ENCODE measurements at places on chromosomes 5 and 9.

DNA sequence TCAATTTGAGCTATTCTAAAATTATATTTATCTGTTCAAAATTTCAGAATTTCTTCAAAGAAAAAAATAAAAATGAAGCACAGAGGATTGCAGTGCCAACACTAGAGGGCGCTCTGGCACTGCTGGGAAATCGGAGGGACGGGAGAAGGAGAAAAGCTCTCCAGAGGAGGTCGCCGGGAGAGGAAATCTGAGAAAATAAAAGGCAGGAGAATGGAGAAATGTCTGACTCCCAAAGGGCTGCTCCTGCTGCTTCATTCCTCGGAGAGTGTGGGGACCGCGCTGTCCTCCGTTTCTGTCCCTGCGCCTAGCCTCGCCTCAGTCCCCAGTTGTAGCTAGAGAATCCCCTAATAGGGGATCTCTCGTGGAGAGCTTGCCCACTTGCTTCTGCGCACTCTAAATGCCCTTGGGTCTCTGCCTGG is 40.0 kb upstream of the ARSB start:
- DNase-seq: peak; percentile 69

- DNase-seq: peak; percentile 95
Measured at GRCh38 chr9:2655411-2655901, 33.9 kb downstream of the VLDLR start.

DNA sequence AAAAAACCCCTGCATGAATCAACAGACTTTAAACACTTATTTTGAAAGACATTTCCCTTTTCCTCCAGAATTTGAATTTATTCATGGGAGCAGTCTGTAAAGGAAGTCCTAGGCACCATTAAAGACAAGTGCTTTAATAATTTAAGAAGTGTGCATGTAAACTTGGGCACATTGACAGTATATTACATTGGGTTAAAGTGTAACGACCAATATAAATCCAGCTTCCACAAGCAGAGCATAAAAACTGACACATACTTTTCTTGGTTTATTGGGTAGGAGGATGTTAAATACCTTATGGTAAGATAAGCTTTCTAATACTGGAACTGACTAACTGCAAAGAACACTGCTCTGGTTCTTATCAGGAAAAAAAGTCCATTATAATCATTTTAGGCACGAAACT is 1.2 kb upstream of the ENTREP1 start:
- no peak for DNase-seq

DNA sequence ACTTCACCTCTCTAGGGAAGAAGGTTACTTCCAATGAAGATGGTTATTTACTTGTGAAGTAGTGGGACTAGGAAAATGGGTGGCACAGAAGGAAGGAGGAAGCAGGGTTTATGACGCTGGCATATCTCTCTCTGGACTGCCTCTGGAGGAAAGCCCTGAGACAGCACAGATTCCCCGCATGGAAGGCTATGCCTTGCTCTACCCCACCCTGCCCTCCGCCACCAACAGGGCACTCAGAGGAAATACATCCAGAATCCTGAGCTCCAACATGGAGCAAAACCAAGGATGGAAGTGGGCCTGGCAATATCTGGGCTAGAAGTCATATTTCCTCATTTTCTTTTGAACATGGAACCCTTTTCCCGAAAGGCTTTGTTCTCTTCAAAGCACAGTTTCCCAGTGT is 346.9 kb downstream of the ZSWIM6 start:
- no peak for DNase-seq

- DNase-seq: peak; percentile 54
Measured at GRCh38 chr5:175254155-175254554, 189.8 kb downstream of the DRD1 start.

- DNase-seq: peak; percentile 38
Measured at GRCh38 chr9:1042466-1042865, 7.7 kb upstream of the DMRT2 start.

- peak; percentile 53 for DNase-seq
Measured at GRCh38 chr5:53095931-53096525, 13.5 kb downstream of the MOCS2 start.

GRCh38 chr5:79399046-79399445 is 114.9 kb downstream of the HOMER1 start:
- DNase-seq: no peak

GRCh38 chr9:134555094-134555650 is 86.4 kb upstream of the COL5A1 start:
- peak; percentile 83 for DNase-seq

GRCh38 chr9:21890696-21891095 is 88.3 kb downstream of the MTAP start:
- no peak for DNase-seq

- peak; percentile 81 for DNase-seq
Measured at GRCh38 chr9:136326061-136326760, 1.1 kb upstream of the GPSM1 start.

DNA sequence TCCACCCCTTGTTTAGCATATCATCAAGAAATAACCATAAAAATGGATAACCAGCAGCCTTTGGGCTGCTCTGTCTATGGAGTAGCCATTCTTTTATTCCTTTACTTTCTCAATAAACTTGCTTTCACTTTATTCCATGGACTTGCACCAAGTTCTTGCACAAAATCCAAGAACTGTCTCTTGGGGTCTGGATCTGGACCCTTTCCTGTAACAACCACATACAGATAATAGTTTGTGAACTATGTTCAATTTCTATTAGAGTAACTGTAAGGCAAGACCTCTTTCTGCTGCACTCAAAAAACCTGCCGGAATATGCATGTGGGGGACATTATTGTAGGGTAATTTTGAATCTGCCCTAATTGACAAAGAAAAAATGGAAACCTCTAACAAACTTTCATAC is 66.9 kb upstream of the TMEM215 start:
- no peak for DNase-seq

- DNase-seq: peak; percentile 91
Measured at GRCh38 chr9:95023217-95024003, 294.1 kb downstream of the FANCC start.

DNA sequence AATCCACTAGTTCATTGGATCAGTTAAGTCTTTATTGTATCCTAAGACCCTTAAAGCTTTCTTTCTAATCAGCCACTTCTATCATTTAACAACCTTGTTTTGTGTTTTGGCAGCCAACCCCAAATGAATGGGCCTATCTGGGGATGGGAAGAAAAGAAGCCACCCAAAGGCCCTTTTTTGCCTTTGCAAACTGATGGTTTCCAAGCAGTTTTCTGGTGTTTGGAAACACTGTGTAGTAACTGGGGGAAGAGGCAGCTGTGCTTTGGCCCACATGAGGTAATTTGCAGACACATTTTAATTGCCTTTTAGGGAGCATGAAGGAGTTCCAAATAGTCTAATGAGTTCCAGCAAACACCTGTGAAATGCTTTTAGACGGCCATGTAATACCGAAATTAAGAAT is 1751.3 kb upstream of the WWC1 start:
- DNase-seq: no peak

- DNase-seq: no peak
Measured at GRCh38 chr9:112472996-112473395, 13.6 kb upstream of the KIAA1958 start.

- DNase-seq: peak; percentile 63
Measured at GRCh38 chr9:5052838-5053237, 67.8 kb downstream of the JAK2 start.

DNA sequence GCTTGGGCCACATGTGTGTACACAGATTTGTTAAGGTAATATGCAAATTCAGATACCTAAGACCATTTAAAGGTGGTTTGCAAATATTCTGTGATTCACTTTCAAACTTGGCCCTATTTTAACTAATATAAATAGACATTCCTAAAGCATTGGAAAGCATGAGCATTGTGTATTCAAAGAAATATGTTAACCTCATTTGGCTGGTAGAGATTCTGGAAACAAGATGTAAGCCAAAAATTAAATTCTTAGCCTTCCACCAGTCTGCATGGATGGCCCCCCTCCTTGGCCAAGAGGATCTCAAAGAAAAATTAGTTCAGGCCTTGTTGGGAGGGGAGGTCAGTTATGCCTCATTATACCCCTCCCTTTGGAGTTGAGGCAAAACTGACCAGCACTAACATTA is 38.7 kb upstream of the C6 start:
- DNase-seq: no peak

GRCh38 chr5:102294886-102295395 is 1.1 kb downstream of the SLCO4C1 start:
- DNase-seq: no peak

DNA sequence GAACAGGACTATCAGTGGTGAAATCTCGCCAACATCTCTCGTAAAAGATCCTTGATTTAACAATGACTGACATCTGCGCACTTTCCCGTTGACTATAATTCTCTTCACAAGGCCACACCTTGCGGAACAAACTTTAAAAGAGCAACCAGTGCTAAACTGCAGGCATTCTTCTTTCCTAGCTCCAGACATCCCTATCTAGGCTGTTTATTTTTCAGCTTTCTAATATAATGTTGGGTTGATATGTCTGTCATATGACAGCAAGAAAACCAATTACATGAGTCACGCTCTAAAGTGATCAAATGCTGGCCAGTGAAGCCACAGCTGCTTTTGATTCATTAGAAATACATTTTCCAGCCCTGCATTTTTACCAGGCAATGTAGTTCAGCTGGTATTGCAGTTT is 162.5 kb downstream of the ELAVL2 start:
- DNase-seq: peak; percentile 66

DNA sequence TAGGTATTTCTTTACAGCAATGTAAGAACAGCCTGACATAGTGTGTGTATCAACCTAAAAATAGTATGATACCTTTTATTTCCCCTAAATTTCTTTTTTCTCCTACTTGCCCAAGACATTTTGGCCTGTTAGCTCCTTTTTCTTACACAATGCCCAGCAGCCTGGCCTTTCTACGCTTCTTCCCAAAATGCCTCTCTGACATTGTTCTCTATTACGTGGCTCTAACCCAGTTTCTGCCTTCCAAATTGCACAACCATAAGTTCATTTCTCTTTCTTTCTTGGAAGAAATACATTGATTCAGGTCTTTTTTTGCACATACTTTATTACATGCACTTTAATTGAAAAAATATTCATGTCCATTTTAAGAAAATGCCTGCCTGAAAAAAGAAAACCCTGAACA is 408.2 kb downstream of the PRR16 start:
- DNase-seq: no peak

DNA sequence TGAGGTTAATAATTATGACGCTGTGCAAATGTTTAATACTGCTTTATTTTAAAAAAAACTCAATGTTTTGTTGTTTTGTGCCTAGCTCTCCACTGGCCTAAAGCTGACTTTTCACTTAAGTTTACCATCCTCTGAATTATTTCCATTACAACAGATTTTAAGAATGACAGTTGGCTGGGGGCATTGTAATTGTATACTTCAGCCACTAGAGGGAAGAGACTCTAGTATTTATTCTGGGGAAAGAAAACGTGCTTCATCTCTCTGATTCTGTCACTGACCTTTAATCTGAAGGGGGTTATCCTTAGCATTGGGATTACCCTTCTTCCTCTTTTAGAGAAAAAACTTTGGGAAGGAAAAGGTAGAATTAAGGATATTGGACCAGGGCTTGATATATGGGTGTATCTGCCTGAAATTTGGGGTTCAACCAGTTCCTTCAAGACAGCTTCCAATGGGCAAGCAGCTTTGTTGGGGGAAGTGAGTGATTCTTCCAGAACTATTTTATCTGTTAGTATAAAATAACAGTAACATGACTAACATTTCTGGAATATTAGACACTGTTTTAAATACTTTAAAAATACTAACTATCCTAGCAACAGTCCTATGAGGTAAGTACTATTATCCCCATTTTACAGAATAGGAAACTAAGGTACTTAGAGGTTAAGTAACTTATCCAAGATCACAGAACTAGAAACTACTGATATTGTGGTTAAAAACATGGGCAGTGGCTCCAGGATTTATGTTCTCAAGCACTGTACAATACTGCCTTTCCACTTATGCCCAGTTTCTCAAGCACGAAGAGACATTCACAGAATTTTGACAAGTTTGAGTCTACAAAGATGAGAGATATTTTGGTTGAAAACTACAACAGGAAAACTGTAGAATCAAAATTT is 208.4 kb downstream of the CD180 start:
- DNase-seq: peak; percentile 43

DNA sequence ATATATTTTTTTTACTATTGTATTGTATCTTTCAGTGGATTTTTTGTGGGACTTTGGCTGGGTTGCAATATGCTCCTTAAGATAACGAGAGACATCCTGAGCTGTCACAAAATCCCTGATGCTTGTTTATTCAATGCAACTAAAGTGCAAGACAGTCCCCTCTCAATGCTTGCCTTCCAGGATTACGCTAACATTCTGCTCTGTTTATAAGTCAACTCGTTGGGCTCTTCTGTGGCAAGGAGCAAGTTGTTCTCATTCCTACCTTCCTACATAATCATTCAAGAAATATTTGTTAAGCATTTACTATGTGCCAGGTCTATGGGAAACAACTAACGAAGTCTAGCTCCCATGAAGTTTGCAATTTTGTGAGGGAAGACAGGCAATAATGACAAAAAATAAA is 40.4 kb downstream of the JAKMIP2 start:
- no peak for DNase-seq
